ENCODE measurements at places on chromosomes 6 and 20.

GRCh38 chr6:32968867-32969684 lies 682 bp downstream of the BRD2 start:
- peak; percentile 83 for DNase-seq

GRCh38 chr6:3370361-3371221 lies 86.3 kb downstream of the SLC22A23 start:
- DNase-seq: no peak

DNA sequence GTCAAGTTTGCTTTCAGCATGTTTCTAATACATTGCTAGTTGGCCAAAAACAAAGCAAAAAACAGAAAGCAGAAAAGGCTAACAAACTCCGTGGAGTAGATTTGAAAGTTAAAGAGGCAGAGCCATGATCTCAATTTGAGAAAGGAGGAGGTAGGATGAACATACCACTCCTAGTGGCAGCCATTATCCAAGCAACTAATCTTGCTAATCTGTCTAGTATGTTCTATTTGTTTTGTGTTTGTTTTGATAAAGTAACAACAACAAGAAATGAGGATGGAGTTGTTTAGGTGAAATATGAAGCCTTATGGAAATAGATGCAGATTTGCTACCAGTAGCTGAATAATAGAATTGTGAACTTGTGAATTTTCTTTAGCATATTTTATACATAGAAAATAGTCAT lies 295.5 kb upstream of the PRDM1 start:
- DNase-seq: no peak

DNA sequence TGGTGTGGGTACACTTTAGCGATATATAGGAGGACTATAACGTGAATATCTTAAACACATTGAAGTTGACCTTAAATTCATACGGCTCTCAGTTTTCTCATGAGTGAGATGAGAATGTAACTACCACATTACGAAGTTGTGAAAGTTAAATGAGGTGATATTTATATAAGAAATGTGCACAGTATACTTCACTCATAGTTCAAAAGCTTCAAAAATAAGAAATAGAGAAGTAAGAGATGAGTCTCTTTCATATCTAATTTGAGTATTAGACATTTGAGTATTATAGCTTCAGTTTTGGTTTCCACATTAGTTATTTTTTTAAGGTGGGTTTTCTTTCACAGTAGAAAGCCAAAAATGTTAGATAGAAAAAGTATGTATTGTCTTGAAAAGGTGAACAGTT lies 183.3 kb downstream of the NKAIN2 start:
- DNase-seq: no peak

- peak; percentile 84 for DNase-seq
These were observed 88.9 kb upstream of the ELOVL5 start for GRCh38 chr6:53437557-53438202.

GRCh38 chr6:113359155-113360140 lies 497.7 kb upstream of the MARCKS start:
- no peak for DNase-seq

- DNase-seq: peak; percentile 76
These were observed 42.6 kb downstream of the TRIM27 start for GRCh38 chr6:28880894-28881780.

DNA sequence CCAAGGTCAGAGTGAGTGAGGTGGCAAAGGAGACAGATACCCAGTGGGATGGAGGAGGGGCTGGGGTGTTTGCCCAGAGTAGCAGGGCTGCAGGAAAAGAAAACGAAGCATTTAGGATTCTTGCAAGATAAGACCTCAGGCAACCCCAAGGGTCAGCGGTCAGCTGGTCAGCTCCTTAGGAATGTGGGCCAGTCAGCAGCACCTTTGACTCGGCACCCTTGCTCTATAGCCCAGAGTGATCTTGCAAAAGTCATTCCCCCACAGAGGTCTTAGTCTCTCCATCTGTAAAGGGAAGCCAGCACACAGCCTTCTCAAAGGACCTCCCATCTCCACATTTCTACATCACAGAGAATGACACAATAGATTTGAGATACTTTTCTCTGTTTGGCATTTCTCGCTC lies 56.7 kb downstream of the VEGFA start:
- no peak for DNase-seq

GRCh38 chr20:17910828-17911294 lies 57.7 kb downstream of the SNX5 start:
- peak; percentile 44 for DNase-seq

- no peak for DNase-seq
These were observed 222.9 kb downstream of the PREX1 start for GRCh38 chr20:48604936-48605335.

GRCh38 chr6:13485923-13486562 lies 1.4 kb downstream of the GFOD1 start:
- peak; percentile 39 for DNase-seq

Measured in suppressor macrophage treated with lipopolysaccharide for 1 hour (primary cell).